ENCODE measurements at places on chromosomes 16 and 17. TPM values are rescaled to one million over a fixed set of nuclear protein-coding genes. Genes with fewer than 3 reads are reported as not detected.

DNA sequence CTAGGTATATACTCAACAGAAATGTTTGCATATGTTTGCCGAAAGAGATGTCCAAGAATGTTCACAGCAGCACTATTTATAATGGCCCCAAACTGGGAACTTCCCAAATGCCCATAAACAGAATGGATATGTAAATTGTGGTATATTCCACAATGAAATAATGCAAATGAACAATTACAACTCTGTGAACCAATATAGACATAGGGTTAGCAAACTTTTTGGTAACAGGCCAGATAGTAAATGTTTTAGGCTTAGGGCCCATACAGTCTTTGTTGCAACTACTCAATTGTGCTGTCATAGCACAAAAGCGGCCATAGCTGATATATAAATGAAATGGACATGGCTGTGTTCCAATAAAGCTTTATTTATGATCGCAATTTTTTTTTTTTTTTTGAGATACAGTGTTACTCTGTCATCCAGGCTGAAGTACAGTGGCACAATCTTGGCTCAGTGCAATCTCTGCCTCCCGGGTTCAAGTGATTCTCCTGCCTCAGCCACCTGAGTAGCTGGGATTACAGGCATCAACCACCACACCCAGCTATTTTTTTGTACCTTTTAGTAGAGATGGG lies 16.5 kb downstream of the XYLT1 start:
- no peak overlapping the region for H3K4me3 ChIP-seq
- no peak for DNase-seq
- no peak overlapping the region for H3K27ac ChIP-seq
- H3K4me1 ChIP-seq: no peaks in the 10 kb centered on the region

DNA sequence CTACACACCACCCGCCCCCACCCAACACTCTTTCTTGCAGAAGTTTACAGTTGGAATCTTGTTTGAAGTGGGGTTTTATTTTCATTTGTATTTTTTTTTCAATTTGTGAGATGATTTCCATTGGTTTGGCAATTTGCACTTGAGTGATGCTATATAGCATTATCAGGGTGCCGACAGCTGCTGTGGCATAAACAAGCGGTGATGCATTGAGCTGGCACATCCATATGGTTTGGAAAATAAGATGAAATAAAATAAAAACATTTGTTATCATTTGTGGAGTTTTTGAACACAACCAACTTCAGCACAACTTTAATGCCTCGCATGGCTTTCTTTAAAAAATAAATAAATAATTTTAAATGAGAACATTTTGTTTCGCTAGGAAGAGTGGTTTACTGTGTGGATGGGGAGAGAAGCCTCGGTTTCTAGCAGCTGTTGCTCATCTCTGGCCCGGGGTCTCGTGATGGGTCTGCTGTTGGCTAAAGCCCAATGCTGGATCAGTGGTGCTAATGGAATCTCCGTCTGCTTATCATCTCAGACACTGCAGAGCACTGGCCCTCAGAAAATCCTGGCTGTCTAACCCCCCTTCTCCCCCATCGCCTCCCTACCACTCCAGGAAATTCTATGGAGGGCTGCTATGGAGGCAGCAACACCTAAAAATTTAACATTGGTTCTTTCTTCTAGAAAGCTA lies 192.3 kb upstream of the MAF start:
- peaks cover 2% of the 10 kb centered on the region for H3K27me3 ChIP-seq
- no peak overlapping the region for H3K4me3 ChIP-seq
- no peaks in the 10 kb centered on the region for H3K4me1 ChIP-seq
- no peaks in the 10 kb centered on the region for H3K36me3 ChIP-seq
- no peak for DNase-seq

DNA sequence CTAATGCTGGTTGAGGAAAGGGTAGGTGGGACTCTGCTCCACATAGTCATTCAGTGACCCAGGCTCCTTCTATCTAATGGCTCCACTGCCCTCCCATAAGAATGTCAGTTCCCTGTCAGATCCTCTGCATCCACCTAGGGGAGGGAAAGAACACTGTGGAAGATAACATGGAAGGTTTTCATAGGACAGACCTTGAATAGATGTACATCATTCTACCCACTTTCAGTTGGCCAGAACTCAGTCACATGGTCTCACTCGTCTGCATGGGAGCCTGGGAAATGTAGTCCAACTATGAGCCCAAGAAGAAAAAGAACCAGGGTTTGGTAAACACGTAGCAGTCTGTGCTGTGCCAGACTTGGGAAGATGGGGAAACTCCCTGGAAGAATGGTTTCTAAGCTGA lies 27.1 kb upstream of the SCNN1B start:
- H3K4me1 ChIP-seq: no peaks in the 10 kb centered on the region
- H3K4me3 ChIP-seq: no peak overlapping the region
- peaks cover 7% of the 10 kb centered on the region for H3K27me3 ChIP-seq
- H3K27ac ChIP-seq: no peak overlapping the region
- H3K36me3 ChIP-seq: no peaks in the 10 kb centered on the region

DNA sequence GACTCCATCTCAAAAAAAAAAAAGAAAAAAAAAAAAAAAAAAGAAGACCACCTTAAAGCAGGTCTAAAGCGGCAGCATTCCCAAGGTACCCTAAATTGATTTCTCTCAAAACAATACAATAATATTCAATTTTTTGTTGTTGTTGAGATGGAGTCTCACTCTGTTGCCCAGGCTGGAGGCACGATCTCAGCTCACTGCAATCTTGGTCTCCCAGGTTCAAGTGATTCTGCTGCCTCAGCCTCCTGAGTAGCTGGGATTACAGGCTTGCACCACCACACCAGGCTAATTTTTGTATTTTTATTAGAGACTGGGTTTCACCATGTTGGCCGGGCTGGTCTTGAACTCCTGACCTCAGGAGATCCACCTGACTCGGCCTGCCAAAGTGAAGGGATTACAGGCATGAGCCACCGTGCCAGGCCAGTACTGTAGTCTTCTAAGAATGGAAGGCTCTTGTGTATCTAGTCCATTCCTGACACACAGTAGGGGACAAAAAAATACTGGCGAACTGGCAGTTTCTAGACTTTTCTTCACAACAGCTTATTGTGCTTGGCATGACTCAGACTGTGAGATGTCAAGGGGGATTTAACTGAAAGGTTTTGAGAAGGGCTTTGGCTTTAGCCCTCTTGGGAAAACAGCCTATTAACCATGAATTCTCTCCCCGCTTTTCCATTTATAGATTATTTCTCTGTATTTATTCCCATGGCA lies 17.3 kb downstream of the CDR2 start:
- peak overlapping the region; percentile 38 for H3K27ac ChIP-seq
- peaks cover 30% of the 10 kb centered on the region for H3K36me3 ChIP-seq
- H3K4me1 ChIP-seq: peaks cover 36% of the 10 kb centered on the region

- no peaks in the 10 kb centered on the region for H3K36me3 ChIP-seq
- H3K4me3 ChIP-seq: no peak overlapping the region
- no peaks in the 10 kb centered on the region for H3K27me3 ChIP-seq
- peaks cover 32% of the 10 kb centered on the region for H3K4me1 ChIP-seq
- no peak overlapping the region for H3K27ac ChIP-seq
These were observed 121.9 kb upstream of the TNRC6C start for GRCh38 chr17:77836557-77837041.

DNA sequence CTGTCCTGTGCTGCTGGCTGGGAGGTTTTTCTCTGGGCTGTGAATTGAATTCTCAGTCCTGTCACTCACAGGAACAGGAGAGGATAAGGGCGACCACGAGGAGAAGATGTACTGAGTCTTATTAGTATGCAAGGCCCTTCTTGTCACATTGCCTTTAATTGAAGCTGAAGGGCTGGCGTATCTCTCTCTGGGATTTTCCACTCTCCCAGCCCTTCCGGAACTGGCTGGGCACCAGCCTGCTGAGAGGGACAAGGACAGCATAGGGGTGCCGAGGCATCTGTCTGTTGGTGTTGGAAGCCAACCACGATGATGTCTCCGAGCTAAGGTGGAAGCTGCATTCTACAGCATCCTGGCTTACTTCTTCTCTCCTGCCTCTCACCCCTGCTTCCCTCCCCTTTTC lies 33.2 kb downstream of the GPRC5B start:
- no peaks in the 10 kb centered on the region for H3K36me3 ChIP-seq
- no peak overlapping the region for H3K4me3 ChIP-seq
- no peaks in the 10 kb centered on the region for H3K27me3 ChIP-seq
- no peak for DNase-seq

GRCh38 chr16:67021321-67021720 lies 7.6 kb upstream of the CBFB start:
- H3K4me3 ChIP-seq: no peak overlapping the region
- H3K36me3 ChIP-seq: no peaks in the 10 kb centered on the region
- DNase-seq: no peak
- H3K27me3 ChIP-seq: no peaks in the 10 kb centered on the region
- H3K4me1 ChIP-seq: peaks cover 18% of the 10 kb centered on the region

DNA sequence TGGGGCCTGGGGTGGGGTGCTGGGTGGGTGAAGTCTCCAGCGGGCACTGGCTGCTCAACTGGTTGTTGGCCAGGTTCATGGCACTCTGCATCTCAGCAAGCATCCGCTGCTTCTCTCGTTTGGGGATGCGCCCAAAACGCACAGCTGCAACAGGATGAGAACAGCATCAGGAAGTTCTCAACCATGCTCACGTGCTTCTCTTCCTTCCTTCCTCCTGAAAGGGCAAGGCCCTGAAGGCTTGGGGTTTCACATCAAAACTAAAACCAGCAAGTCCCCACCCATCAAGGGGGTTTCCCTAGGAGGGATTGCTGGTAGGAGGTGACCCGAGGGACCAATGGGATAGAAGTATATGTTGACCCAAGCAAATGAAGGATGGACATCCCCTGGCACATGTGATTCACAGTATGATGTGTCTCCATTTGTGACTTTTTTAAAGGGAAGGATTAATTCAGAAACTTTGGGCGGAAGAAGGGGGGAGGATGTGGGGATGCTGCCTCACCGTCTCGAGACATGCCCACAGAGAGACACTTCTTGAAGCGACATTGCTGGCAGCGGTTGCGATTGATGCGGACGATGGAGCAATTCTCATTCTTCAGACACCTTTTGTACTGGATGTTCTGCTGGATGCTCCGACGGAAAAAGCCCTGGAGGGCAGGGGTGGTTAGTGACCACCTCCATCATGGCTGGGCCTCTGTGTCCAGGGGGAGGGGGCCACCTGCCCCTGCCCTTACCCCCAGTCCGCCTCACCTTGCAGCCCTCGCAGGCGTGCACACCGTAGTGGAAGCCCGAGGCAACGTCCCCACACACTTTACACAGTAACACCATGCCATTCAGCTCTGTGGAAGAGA lies 4.2 kb downstream of the NR1D1 start:
- no peaks in the 10 kb centered on the region for H3K27me3 ChIP-seq
- DNase-seq: peak; percentile 69
- H3K4me1 ChIP-seq: peaks cover 21% of the 10 kb centered on the region
- H3K36me3 ChIP-seq: peaks cover 43% of the 10 kb centered on the region
- H3K4me3 ChIP-seq: no peak overlapping the region
- peak overlapping the region; percentile 2 for H3K27ac ChIP-seq

DNA sequence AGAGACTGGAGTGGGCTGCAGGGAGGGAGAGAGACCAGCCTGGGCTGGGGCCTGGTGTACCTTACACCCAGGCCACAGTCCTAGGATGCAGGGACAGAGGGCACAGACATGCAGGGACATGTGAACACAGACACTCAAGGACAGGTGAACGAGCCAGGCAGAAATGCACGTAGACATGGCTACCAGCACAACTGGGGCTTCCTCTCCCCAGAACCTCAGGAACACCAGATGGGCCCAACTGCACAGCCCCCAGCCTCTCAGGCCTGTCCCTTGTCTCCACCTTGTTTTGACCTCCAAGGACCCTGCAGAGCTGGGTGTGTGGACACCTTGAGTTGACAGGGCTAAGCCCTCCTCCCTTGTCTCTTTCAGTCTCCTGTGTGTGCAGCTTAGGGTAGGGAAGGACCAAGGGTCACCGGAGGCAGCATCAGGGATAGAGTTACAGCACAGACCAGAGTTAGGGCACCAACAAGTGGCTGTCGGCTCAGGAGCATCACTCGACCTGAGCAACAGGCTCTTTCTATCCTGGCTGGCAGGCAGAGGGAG lies 9.2 kb downstream of the SEZ6 start:
- peaks cover 6% of the 10 kb centered on the region for H3K4me1 ChIP-seq
- H3K27me3 ChIP-seq: peaks cover 33% of the 10 kb centered on the region
- no peak for DNase-seq
- no peak overlapping the region for H3K27ac ChIP-seq
- no peak overlapping the region for H3K4me3 ChIP-seq

DNA sequence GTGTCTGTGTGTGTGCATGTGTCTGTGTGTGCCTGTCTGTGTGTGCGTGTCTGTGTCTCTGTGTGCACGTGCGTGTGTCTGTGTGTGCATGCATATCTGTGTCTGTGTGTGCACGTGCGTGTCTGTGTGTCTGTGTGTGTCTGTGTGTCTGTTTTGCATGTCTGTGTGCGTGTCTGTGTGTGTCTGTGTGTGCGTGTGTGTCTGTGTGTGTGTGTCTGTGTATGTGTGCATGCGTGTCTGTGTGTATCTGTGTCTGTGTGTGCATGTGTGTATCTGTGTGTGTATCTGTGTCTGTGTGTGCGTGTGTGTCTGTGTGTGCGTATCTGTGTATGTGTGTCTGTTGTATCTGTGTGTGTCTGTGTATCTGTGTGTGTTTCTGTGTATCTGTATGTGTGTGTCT lies 5.4 kb downstream of the GSG1L2 start:
- no peaks in the 10 kb centered on the region for H3K27me3 ChIP-seq
- no peak overlapping the region for H3K27ac ChIP-seq
- no peaks in the 10 kb centered on the region for H3K36me3 ChIP-seq
- no peak overlapping the region for H3K4me3 ChIP-seq
- no peak for DNase-seq

- H3K27ac ChIP-seq: no peak overlapping the region
- H3K4me1 ChIP-seq: no peaks in the 10 kb centered on the region
- no peak for DNase-seq
- H3K4me3 ChIP-seq: no peak overlapping the region
- H3K36me3 ChIP-seq: peaks cover 9% of the 10 kb centered on the region
These were observed 18.6 kb upstream of the SLC5A10 start for GRCh38 chr17:18933102-18934058.

DNA sequence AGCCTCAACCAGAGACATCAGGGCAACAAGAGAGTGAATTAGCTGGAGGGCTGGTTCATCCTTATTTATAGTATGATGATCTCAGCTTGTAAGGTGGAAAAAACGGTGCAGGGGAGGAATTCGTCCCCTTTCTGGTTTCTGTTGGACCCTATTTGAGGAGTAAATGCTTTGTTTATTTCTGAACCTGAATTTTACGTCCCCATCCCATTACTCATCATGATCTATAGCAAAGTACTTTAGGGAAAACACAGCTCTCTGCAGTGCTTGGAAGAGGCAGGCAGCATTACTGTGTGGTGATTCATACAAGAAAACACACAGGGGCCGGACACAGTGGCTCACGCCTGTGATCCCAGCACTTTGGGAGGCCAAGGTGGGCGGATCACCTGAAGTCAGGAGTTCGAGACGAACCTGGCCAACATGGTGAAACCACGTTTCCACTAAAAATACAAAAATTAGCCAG lies 8.0 kb upstream of the VAT1L start:
- no peaks in the 10 kb centered on the region for H3K4me1 ChIP-seq
- no peak overlapping the region for H3K27ac ChIP-seq
- H3K4me3 ChIP-seq: no peak overlapping the region
- peak; percentile 83 for DNase-seq
- no peaks in the 10 kb centered on the region for H3K36me3 ChIP-seq
- no peaks in the 10 kb centered on the region for H3K27me3 ChIP-seq

- H3K36me3 ChIP-seq: no peaks in the 10 kb centered on the region
- no peak overlapping the region for H3K27ac ChIP-seq
- H3K4me3 ChIP-seq: no peak overlapping the region
- DNase-seq: no peak
These were observed 34.2 kb downstream of the TBC1D3B start for GRCh38 chr17:36142235-36142634.

ALOX12 gene
- total RNA-seq: not detected

RAB26 gene
- total RNA-seq: 0.59 TPM

CSH1 gene
- total RNA-seq: not detected

Data from osteoblast (primary cell).